Gastroesophageal sphincter (tissue), 4 donors: ENCODE measurements at places on chromosomes 2 and 18. TPM values are rescaled to one million over a fixed set of nuclear protein-coding genes. Genes with fewer than 3 reads are reported as not detected.

The KCNG3 gene
- total RNA-seq = not detected

The UGT1A3 gene
- not detected for total RNA-seq

The CCDC74B gene
- total RNA-seq = 2.0 TPM

DNA sequence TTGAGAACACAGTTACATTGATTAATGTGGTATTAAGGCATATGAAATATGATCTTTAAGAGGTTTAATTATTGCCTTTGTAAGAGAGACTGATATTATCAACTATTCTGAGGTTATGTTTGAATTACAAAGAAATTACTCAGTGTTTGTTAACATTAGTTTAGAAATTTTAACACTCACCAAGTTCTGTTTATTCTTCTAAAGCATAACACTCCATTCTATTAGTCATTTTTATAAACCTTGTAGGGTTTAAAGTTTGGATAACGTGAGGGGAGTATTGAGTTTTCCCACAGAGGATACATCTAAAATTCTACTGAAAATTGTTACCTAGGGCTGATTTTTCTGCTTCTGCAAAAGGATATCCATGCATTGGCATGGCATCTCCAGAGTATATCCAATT is 7.7 kb downstream of the CCDC178 start:
- no peak for ATAC-seq

- no peak for ATAC-seq
These were observed 143.3 kb downstream of the IRS1 start for GRCh38 chr2:226656367-226656766.

DNA sequence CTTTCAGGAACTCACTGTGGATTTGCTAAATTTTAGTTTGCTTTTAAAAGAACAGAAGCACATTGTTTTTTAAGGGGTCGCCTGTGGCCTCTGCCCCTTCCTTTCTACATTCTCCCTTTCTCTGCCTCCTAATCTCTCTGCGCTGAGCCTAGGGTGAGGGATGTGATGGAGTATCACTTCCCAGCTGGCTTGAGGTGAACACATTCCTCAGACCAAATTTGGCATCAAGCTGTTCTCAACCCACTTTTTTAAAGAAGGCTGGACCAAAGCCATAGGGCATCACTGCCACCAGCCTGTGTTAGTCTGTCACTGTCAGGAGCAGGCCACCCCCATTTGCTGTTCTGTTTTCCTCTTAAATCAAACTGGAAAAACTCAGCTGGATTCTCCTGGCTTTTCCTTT is 27.4 kb downstream of the EIF4E2 start:
- ATAC-seq = no peak

DNA sequence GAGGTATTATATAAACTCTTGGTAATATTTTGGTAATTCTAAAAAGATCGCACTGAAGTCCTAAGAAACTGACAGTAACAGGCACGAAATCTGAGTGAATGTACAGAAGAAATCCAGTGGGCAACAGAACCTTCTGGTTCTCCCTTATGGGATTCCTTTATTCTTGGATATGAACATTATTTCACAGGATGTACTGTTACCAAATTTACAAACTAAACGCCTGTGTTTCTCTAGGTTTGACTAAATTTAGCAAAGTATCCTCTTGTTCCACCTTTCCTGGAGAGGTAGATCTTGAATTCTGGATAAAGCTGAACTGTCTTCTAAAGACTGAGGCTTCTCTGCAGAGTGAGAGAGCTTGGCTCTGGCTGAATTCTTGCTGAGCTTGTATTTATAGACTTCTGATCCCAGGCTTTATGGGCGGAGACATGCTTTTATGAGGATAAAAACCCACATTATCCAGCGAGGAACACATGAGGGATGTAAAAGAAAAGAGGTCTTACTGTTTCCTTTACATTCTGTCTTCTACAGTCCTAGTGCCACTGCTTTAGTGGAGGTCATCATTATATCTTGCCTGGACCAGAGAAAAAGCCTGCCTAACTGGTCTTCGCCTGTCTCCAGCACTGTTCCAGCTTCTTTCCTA is 220.8 kb downstream of the CDH2 start:
- ATAC-seq = no peak

GRCh38 chr18:1012775-1013174 is 108.1 kb downstream of the ADCYAP1 start:
- ATAC-seq = no peak

DNA sequence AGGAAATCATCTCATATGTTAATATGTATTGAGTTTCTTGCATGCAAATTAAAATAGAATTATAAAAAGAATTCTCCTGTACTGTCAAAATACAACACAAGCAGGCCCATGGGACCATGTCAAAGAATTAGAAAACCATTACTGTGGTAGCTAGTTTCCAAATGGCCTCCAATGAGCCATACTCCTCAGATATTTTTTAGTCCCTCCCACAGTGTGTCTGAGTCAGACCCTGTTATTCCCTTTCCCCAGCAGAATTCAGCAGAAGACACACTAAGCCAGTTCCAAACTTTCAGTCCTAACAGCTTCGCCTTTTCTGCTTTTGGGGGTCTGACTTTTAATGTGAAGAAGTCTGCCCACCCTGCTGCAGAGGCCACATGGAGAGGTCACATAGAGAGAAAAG is 86.7 kb downstream of the FIGN start:
- no peak for ATAC-seq

DNA sequence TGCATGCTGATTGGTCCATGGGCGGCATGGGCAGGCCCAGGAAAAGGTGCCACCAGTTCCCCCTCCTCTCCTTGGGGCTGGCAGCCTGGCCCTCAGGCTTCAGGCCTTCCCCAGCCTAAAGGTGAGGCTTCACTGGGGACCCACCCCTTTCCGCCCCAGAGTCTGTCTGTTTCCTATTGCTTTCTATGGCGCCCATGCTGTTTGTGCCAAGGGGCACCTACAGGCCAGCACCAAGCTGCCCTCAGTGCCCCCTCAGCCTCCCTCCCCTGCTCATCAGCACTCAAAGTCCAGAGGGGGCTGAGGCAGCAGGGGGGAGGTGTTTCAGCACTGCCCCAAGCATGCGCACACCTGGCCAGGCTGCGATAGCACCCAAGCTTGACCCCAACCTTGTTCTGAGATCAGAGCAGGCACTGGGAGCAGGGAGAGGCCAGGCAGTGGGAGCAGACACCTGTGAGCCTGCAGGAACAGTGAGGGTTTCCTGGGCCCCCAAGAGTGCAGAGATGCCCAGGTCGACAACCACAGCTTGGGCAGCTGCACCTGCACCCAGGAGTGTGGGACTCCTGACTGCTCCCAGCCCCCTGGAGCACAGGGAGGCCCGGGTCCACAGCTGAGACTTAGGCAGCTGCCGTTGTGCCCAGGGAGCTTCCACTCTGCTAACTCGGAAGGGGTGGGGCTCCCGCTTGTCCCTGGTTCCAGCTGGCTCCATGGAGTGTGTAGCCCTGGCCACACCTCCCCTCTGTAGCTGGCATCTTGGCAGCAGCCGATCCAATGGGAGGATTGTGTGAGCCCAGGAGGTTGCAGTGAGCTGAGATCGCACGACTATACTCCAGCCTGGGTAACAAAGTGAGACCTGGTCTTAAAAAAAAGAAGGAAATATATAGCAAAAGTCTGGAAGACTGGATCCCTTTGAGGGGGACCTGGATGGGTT is 69.1 kb downstream of the NCAPH start:
- ATAC-seq = no peak
